ENCODE measurements at places on chromosomes 1 and 21.

DNA sequence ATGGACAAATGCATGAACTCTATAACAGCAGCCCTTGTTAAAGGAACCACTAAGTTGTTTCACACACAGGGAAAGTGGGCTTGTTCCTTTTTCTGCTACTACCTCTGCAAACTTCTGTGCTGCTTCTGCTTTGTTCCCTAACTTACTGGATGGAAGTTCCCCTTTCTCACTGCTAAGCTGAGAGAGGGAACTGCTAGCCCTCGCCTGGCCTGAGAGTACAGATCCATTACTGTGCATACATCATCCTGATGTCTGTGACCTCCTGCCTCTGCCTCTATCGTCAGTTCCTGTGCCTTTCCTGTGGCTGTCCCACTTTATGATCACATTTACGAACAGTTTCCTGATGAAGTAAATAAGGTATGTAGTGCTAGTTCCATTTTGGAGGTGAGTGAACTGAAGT is 3.5 kb downstream of the GNAT2 start:
- no peak for DNase-seq

DNA sequence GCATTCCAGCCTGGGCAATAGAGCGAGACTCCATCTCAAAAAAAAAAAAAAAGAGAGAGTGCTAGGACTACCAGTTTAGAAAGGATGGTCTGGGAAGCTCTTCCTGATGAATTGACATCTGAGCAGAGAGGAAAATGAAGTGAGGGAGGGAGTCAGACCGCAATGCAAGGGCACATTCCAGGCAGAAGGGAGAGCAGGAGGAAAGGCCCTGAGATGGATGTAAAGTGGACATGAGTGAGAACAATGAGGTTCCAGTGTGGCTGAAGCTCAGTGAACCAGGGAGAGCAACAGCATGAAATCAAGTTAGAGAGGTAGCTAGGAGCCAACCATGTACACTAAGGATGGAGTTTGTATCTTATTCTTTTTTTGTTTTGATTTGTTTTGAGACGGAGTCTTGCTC is 55.9 kb upstream of the SPOCD1 start:
- no peak for DNase-seq

DNA sequence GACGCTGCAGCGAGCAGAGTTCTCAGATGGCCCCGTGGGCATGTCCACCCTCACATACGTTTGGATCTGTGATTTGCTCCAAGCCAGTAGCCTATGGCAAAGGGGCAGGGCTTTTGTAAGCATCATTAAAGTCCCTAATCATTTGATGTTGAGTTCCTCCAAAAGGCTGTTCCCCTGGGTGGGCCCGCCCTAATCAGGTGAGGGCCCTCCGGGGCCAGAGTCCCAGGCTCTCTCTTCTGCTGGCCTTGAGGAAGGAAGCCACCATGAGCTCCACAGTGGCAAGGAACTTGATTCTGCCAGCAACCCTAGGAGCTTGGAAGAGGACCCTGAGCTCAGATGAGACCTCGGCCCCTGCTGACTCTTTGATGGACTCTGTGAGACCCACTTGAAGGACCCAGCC is 25.4 kb upstream of the AJAP1 start:
- DNase-seq: no peak

DNA sequence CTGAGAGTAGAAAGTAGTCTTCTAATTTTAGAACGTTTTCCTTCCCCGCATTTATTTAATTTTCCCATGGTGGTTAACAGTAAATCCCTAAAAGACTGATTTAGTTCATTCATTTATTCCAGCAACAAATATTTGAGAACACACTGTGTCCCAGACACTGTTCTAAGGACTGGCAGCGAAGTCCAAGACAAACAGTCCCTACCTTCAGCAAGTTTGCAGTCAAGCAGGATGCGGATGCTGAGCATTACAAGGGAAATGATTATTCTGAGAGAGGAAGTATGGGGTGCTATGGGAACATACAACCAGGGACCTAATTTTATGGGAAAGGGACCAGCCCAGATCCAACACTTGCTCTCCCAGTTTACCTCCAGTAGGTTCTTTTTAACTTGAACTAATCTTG is 1.2 kb upstream of the C1orf74 start:
- DNase-seq: no peak

- no peak for DNase-seq
Observed at GRCh38 chr1:90371448-90371813, 345.7 kb downstream of the BARHL2 start.

DNA sequence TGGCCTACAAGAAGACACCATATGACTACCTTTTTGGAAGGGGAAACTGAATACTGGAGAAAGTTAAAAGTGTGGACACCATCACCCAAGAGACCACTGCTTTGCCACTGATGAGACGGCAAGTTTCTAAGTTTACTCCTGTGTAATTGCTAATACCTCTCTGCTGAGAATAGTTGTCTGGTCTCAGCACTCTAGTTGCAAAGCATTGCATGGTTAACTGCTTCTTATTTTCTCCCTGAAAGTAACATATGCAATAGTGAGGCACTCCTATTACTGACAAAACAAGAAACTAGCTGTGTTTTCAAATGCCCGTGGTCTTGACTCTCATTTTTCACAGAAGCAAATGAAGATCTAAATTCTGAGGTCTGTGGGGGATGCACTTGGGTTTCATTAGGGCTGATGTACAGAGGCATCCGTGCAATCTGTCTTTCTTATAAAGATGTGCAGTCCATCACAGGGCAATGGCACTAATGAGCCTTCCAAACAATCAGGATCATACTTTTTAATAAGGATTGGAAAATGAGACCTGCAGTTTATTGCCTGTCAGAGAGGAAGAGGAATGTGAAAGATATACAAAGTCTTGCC is 62.9 kb downstream of the IFI44 start:
- DNase-seq: no peak
